Activated CD4-positive, alpha-beta T cell treated with anti-CD3 and anti-CD28 coated beads for 24 hours (primary cell): ENCODE measurements at places on chromosomes 12 and 14.

DNA sequence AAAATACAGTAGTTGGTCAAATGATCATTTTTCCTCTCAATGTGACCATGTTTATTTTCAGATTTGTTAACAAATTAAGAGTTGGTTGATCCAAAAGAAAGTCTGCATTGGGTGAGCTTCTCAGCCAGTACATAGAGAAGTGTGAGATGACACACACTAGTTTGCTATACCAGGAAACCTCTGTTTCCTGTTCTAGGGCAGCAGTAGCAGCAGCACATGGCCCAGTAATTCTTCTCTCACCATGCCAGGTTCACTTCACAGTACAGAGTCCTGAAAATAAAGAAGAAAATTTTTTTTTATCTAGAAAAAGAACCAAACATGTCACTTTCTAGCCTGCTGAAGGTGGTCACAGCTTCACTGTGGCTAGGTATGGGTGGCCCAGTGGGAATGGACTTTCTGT, 250.2 kb upstream of the OR4E1 start:
- DNase-seq, result no peak

DNA sequence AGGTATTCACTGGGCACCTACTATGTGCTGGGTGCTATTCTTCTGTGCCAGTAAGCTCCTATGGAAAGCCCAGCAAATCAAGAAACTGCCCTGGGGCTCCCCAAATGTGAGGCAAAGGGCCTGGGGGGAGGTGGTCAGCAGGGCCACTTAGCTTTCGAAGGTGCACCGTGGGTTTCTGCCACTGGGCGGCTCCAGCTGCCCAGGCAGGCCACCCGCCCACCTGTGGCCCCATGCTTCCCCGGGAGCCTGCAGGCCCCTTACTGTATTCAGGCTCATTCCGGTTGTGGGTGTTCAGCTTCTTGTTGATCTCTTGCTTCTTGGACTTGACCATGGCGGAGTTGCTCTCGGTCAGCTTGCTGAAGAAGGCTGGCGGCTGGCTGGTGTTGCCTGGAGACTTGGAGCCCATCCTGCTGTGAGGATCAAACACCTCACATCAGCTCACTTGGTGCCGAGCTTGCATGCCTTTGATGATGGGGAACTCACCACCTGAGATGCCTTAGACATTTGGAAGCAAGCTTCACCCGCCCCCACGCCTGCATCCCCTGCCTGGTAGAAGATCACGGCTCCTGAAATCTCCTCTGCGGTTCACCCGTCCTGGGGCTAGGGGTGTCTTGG, 37.3 kb downstream of the RFLNA start:
- DNase-seq, result no peak

DNA sequence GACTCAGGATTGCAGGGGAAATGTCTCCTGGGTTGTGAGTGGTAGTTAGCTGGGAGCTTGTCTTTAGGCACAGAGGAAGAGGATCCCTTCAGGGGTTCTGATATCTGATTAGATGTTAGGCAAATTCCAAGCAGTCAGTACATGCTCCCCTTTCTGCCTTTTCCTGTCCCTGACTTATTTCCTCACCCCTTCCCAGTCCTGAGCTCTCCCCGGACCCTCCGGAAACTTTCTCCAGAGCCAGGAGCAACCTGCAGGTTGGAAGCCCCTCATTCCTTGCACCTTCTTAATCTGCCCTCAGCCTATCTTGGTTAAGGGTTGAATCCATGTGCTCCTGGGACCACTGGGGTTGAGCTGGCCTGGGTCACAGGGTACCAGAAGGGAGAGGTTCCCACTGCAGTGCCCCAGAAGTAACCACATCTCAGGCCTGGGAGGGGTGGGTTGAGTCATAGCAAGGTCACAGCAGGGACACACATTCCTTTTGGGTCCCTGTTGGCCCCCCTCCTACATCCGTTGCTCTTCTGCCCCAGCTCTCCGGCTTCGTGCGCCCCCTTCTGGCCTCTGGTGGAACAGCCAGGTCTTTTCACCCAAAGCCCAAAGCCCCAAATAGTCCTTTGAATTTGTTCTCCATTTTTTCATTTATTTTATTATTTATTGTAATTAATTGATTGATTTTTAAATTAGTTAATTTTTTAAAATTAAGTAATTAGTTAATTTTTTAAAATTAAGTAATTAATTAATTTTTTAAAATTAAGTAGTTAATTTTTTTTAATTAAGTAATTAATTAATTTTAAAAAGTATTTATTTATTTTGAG, 1.8 kb downstream of the IGFBP6 start:
- peak; percentile 86 for DNase-seq

- DNase-seq, result no peak
Measured at GRCh38 chr12:123046431-123046830, 66.0 kb downstream of the ARL6IP4 start.

GRCh38 chr12:70290116-70290515, 46.9 kb downstream of the CNOT2 start:
- DNase-seq, result no peak

- DNase-seq, result peak; percentile 19
Measured at GRCh38 chr12:53046655-53047220, 3.1 kb upstream of the TNS2 start.

GRCh38 chr14:104586832-104587620, 7.5 kb downstream of the C14orf180 start:
- no peak for DNase-seq

DNA sequence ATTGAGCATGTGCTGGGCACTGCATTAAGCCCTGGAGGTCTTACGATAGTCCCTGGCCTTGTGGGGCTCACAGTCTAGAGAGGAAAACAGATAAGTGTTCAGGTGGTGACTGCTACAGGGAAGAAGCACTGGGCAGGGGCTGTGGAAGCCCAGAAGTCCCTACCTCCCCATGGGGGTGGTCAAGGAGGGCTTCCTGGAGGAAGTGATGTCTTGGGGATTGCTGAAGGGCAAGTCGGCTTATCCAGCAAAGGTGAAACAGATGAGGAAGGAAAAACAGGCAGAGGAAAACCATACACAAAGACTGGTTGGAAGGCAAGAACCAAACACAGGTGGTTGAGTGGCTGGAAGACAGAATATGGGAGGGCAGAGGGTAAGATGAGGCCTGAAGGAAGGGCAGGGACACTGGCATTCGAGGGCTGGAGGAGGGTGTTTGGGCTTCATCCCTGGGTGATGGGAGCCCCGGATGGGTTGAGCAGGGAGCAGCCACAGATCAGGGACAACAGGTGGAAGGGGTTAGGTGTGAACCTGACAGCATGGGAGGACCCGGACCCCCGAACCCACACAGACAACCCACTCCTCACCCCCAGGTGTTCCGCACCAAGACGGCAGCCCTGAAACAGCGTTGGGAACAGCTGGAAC, 2.8 kb downstream of the CFAP73 start:
- no peak for DNase-seq

DNA sequence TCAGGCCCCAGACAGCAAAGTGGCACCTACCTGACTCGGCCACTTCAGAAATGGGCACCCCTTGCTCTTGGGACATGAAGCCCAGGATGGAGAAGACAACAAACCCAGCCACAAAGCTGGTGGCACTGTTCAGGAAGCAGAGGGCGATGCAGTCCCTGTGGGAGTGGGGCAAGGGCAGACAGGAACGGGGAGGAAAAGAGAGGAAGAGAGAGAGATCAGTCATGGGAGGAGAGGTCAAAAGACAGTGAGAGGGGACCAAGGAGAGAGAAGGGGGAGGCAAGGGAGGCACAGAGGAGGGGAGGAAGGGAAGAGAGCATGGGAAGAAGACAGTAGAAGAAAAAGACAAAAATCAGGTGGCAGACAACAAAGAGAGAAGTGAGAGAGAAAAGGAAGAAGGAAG, 16.6 kb downstream of the SLC6A12 start:
- DNase-seq, result no peak

DNA sequence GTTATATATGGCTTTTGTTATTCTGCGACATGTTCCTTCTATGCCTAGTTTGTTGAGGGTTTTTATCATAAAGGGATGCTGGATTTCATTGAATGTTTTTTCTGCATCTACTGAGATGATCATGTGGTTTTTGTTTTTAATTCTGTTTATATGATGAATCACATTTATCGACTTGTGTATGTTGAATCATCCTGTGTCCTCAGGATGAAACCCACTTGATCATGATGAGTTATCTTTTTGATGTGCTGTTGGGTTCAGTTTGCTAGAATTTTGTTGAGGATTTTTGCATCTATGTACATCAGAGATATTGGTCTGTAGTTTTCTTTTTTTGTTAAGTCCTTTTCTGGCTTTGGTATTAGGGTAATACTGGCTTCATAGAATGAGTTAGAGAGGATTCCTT, 291.2 kb downstream of the AKAP6 start:
- DNase-seq, result no peak

DNA sequence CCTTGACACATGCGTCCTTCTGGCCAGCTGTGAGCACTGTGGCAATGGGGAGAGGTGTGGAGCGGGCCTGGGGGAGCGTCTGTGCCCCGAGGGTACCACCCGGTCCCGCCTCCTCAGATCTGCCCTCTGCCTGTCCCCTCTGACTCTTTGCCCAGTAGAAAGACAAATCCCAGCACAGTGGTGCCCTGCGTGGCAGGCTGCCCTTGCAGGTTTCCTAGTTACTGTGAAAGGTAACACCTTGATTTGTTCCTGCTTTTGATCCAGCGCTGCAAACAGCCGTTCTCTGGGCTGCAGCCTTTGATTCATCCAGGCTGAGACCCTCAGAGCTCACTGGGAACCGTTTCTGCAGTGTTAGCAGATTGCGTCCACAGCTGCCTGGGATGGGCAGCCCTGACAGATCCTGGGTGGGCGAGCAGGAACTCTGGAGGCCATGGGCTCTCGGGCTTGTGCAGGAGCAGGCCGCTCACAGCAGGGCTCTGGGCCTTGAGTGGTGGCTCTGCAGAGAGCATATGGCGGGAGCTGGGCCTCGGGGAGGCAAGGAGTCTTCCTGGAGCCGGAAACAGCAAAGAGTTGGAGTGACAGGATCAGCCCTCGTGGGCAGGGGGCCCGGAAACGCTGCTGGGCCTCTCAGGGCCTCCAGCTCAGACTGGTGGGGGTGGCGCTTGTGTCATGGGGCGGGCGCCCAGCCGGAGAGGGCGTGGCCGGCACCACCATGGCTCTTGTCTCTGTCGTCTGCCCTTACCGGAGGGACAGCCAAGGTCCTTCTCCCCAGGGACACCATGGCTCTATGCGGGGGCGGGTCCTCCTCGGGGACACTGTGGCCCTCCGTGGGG, 16.6 kb downstream of the FBRSL1 start:
- DNase-seq, result peak; percentile 60

DNA sequence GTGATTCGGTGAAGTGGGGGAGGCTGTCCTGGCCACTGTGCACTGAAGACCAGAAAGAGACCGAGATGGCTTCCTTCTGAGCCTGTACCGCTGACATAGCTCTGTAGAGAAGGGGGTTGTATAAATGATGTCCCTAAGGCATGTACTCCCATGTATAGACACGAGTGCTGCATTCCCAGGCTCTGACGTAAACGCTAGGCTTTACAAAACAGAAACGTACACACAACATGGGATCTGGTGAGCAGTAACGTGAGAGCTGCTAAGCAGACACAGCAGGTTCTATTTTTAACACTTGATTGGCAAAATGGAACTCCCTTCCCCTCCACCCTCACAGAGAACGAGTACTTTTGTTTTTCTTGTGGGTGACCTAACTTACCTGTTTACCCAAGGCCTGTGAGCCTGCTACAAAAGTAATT, 35.9 kb downstream of the ACADS start:
- no peak for DNase-seq

GRCh38 chr12:53674977-53675700, 744 bp downstream of the ATP5MC2 start:
- DNase-seq, result no peak

GRCh38 chr12:114688256-114688845, 4.4 kb upstream of the TBX3 start:
- no peak for DNase-seq

DNA sequence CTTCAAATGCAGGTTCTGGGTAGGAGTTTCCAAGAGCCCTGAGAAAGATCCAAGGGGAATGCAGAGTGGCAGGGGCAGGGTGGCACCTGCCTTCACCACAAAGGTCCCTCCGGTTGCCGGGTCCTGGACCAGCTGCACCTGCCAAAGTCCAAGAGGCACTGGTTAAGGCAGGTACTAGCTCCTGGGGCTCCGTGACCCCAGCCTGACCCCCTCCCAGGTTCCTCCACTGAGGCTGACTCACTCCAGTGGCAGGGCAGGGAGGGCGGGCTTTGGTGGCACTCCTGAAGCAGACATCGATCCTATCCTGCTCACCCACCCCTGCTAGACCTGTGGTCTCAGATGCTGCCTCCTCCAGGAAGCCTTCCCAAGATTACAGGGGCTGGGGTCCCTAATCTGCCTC, 11.4 kb downstream of the RPS6KL1 start:
- no peak for DNase-seq

DNA sequence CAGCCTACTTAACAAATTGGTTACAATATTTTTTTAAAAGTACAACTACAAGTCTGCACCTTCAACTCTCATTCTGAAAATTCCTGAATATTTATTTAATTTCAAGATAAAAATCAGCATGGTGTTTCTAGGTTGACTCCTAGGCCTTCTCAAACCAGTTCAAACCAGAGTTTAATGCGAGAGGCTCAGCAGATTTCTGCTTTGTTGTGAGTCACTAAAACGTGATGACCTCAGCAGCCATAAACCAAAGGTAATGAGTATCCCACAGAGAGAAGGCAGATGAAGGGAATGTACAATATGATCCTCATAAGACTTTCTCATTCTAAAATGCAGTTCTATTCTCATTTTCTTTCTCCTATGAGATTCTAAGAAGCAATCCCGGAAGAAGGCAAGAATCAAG, 1.5 kb downstream of the PRDM4 start:
- DNase-seq, result peak; percentile 13

GRCh38 chr12:101650346-101651117, 46.9 kb upstream of the CHPT1 start:
- DNase-seq, result no peak

DNA sequence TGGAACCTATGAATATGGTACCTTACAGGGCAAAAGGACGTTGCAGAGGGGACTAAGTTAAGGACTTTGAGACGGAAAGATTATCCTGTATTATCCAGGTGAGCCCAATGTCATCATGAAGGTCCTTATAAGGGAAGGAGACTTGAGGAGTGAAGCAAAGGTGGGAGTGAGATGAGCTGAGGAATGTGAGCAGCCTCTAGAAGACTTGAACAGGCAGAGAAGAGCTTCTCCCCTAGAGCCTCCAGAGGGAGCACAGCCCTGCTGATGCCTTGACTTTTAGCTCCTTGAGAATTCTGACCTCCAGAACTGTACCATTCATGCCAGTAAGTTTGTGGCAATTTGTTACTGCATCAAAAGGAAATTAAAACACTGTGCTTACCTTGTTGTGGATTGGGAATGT, 41.8 kb upstream of the DCD start:
- no peak for DNase-seq

DNA sequence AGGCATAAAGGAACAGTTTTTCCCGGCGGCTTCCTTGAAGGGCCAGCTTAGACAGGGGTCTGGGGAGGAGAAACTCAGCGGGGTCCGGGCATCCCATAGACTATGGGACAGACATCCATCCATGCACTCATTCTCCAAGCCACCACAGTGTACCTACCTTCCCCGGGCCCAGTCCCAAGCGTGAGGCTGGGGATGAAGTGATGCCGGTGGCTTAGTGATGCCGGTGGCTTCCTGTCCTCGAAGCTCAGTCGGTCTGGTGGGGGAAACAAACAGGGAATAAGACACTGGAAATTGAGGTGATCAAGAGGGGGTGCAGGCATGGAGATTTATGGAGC, 421 bp downstream of the RTL1 start:
- no peak for DNase-seq
